ENCODE measurements at places on chromosomes 5 and 9.

- no peaks in the 10 kb centered on the region for H3K4me1 ChIP-seq
- no peaks in the 10 kb centered on the region for H3K36me3 ChIP-seq
- no peak overlapping the region for H3K4me3 ChIP-seq
- H3K27ac ChIP-seq, result no peak overlapping the region
- no peaks in the 10 kb centered on the region for H3K27me3 ChIP-seq
- no peak for ATAC-seq
Measured at GRCh38 chr9:110887276-110887675, 151.0 kb downstream of the LPAR1 start.

DNA sequence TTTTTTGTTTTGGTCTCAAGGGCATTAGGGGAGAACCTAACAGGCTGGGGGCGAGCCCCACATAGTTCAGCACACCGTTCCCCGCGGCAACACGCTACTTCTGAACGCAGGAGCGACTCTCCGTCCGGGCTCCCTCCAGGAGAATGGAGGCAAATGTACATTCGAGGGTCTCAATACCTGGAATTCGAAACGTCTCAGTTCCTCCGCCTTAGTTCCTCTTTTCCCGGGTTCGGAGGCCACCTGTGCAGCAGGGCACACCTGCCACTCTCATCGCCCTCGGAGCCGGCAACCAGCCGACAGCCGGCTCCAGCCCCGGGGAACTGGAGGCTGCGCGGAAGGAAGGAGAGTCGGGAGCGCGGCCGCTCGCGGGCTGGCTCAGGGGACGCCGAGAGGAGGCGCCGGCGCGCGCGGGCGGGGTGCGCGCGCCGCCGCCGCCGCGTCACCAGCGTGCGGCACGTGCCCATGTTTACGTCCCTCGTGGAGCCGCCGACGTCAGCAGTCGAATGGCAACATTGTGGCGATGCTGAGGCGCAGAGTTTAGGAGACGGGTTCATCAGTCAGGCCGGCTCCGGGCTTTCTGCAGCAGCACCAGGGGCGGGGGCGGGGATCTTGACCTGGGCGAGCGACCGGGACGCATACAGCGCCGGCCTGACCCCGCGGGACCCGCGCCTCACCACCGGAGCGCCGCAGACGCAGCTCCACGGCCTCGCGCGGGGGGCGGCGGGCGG, at the start of gene JMY:
TSS of gene JMY (plus strand) at position 498 of the 728 bp plus-strand sequence. CDS start 520 bp downstream, outside the sequence.
- H3K36me3 ChIP-seq, result no peaks in the 10 kb centered on the region
- peak within 1 kb of the TSS; percentile 86 for H3K4me3 ChIP-seq
- peak; percentile 86 for ATAC-seq
- H3K4me1 ChIP-seq, result peaks cover 22% of the 10 kb centered on the region
- H3K27ac ChIP-seq, result peak within 1 kb of the TSS; percentile 88
- no peaks in the 10 kb centered on the region for H3K27me3 ChIP-seq

- ATAC-seq, result no peak
- no peak overlapping the region for H3K27ac ChIP-seq
- no peaks in the 10 kb centered on the region for H3K27me3 ChIP-seq
- H3K4me3 ChIP-seq, result no peak overlapping the region
Measured at GRCh38 chr5:179798144-179798770, 4.5 kb downstream of the LTC4S start.

GRCh38 chr9:36873247-36873875, 160.7 kb downstream of the PAX5 start:
- peak; percentile 86 for ATAC-seq
- no peak overlapping the region for H3K4me3 ChIP-seq
- H3K36me3 ChIP-seq, result peaks cover 50% of the 10 kb centered on the region
- H3K27ac ChIP-seq, result peak overlapping the region; percentile 79
- H3K4me1 ChIP-seq, result peaks cover 80% of the 10 kb centered on the region

DNA sequence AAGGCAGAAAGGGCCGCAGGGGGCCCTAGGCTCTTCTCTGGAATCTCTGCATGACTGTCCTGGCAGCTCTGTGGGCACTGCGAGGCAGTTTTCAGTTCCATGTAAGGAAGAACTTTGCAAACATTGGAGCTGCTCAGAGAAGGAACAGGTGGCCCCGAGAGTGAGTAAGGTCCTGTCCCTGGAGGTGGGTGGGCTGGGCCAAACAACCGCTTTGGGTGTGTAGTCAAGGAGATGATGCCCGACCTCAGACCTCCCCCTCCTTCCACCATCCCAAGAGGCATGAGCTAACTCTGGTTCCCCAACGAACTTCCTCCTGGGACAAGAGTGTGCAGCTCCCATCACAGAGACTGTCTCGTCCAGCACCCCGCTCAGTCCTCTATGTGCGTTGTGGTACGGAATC, 20.5 kb downstream of the CSF1R start:
- peaks cover 20% of the 10 kb centered on the region for H3K27me3 ChIP-seq
- no peaks in the 10 kb centered on the region for H3K36me3 ChIP-seq
- ATAC-seq, result peak; percentile 52
- H3K4me1 ChIP-seq, result peaks cover 42% of the 10 kb centered on the region

DNA sequence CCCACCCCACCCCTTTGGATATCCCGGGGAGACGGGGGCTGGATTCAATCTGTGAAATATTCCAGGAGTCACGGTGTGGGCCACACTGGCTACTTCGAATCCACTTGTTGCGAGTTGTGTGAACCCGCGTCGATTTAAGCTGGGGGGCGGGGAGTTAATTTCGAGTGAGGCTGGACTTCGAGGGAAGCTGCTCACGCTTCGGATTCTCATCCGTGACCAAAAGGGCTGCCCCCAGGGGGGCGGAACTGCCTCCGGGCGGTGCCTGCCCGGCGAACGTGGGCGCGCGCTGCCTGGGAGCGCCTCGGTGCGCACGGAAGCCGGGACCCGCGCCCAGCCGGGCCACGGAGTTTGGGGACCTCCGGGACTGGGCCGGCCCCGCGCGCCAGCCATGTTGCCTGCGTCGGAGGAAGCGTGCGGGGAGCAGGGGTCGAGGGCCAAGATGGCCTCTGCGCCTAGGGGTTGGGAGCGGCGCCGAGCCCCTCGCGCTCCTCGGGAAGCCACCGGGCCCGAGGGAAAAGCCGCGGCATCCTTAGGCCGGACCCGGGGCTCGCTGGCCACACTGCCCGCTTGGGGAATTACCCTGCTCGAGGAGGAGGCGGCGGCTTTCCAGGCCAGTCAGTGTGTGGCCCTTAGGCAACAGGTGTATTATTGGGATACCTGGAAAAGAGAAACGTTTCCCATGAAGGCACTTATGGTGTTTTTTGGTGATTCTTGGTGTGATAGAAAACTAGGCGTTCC, 975 bp downstream of the OCLN start:
- no peak overlapping the region for H3K27ac ChIP-seq
- H3K27me3 ChIP-seq, result peaks cover 63% of the 10 kb centered on the region
- ATAC-seq, result peak; percentile 50
- H3K36me3 ChIP-seq, result no peaks in the 10 kb centered on the region
- H3K4me3 ChIP-seq, result peak overlapping the region; percentile 77
- peaks cover 23% of the 10 kb centered on the region for H3K4me1 ChIP-seq

DNA sequence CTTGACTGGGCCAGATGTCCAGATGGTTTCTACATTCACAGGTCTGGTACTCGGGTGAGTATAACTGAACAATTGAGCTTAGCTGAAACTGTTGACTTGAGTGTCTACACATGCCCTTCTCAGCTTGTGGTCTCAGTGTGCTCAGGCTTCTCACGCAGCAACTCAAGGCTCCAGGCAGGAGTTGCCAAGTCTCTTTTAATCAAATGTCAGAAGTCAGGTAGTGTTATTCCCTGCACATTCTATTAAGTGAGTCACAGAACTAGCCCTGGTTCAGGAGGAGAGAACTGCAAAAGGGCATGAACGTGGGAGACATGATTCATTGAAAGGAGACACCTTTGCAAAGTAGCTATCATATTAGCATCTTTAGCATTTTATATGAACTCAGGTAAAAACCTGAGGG, 199.3 kb upstream of the ACTBL2 start:
- H3K36me3 ChIP-seq, result no peaks in the 10 kb centered on the region
- no peaks in the 10 kb centered on the region for H3K4me1 ChIP-seq
- no peak overlapping the region for H3K27ac ChIP-seq
- H3K4me3 ChIP-seq, result no peak overlapping the region

DNA sequence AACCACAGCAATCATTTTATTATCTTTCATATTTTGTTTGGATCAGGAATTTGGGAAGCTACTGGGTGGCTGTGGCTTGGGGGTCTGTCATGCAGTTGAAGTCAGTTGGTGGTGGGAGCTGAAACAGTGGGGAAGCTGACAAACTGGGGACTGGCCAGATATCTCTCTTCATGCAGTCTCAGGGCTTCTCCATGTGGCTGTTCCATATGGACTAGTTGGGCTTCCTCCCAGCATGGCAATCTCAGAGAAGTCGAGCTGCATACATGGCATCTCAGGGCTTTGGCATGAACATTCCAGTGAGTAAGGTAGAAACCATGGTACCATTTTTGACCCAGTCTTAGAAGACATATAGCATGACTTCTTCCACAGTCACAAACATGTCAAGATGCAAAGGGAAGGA, 274.8 kb downstream of the ENC1 start:
- peaks cover 46% of the 10 kb centered on the region for H3K27me3 ChIP-seq
- H3K4me1 ChIP-seq, result peaks cover 11% of the 10 kb centered on the region
- no peaks in the 10 kb centered on the region for H3K36me3 ChIP-seq
- H3K27ac ChIP-seq, result no peak overlapping the region
- H3K4me3 ChIP-seq, result no peak overlapping the region
- ATAC-seq, result no peak

GRCh38 chr5:19241690-19242089, 746.3 kb downstream of the CDH18 start:
- H3K4me1 ChIP-seq, result no peaks in the 10 kb centered on the region
- no peaks in the 10 kb centered on the region for H3K27me3 ChIP-seq
- no peaks in the 10 kb centered on the region for H3K36me3 ChIP-seq
- no peak overlapping the region for H3K4me3 ChIP-seq
- no peak overlapping the region for H3K27ac ChIP-seq

- H3K4me3 ChIP-seq, result no peak overlapping the region
- H3K36me3 ChIP-seq, result no peaks in the 10 kb centered on the region
- peaks cover 85% of the 10 kb centered on the region for H3K4me1 ChIP-seq
Measured at GRCh38 chr5:14184725-14185124, 41.6 kb downstream of the TRIO start.

DNA sequence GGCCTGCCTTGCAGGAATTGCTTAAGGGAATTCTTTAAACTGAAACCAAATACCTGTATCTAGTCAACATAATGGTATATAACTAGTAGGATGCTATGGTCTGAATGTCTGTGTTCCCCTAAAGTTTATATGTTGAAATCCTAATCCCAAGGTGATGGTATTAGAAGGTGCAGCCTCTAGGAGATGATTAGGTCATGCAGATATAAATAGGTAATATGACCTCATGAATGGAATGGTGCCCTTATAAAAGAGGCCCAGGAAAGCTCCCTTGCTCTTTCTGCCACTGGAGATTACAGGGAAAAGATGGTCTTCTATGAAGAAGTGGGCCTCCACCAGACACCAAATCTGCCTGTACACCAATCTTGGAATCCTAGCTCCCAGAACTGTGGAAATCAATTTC, 7.4 kb upstream of the KIAA1958 start:
- no peaks in the 10 kb centered on the region for H3K27me3 ChIP-seq
- peaks cover 52% of the 10 kb centered on the region for H3K36me3 ChIP-seq
- ATAC-seq, result no peak
- H3K4me3 ChIP-seq, result no peak overlapping the region

- ATAC-seq, result no peak
- H3K4me3 ChIP-seq, result no peak overlapping the region
- H3K36me3 ChIP-seq, result no peaks in the 10 kb centered on the region
Measured at GRCh38 chr9:7561527-7562080, 238.0 kb downstream of the DMAC1 start.

DNA sequence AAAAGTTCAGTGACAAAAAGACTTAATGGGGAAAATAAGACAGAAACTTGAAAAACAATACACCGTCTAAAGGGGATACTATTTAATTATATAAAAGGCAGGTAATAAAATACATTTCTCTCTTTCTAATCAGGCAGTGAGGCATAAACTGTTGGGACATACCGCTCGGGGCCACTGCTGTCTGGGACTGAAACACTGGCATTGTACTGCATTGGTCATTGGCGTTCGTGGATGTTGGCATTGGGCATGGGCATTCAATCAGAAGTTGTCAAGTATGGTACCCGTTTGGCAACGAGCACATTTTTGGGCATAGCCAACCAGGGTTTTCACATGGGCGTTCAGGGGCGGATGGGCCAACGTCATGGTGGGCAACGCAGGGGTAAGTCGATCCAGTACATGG, 4.7 kb downstream of the HNRNPK start:
- H3K36me3 ChIP-seq, result peaks cover 75% of the 10 kb centered on the region
- no peak overlapping the region for H3K4me3 ChIP-seq
- H3K4me1 ChIP-seq, result peaks cover 41% of the 10 kb centered on the region
- no peaks in the 10 kb centered on the region for H3K27me3 ChIP-seq

- no peaks in the 10 kb centered on the region for H3K4me1 ChIP-seq
- no peaks in the 10 kb centered on the region for H3K27me3 ChIP-seq
- H3K27ac ChIP-seq, result no peak overlapping the region
- H3K36me3 ChIP-seq, result no peaks in the 10 kb centered on the region
- no peak for ATAC-seq
Measured at GRCh38 chr5:117165068-117165467, 590.4 kb upstream of the SEMA6A start.

- no peak overlapping the region for H3K27ac ChIP-seq
- no peaks in the 10 kb centered on the region for H3K36me3 ChIP-seq
- peaks cover 12% of the 10 kb centered on the region for H3K27me3 ChIP-seq
- peaks cover 7% of the 10 kb centered on the region for H3K4me1 ChIP-seq
- no peak for ATAC-seq
- H3K4me3 ChIP-seq, result no peak overlapping the region
Measured at GRCh38 chr5:127410959-127411358, 106.5 kb upstream of the PRRC1 start.

GRCh38 chr5:43007911-43008362, 32.2 kb downstream of the ANXA2R start:
- H3K4me3 ChIP-seq, result peak overlapping the region; percentile 92
- no peaks in the 10 kb centered on the region for H3K27me3 ChIP-seq
- peaks cover 30% of the 10 kb centered on the region for H3K4me1 ChIP-seq
- ATAC-seq, result peak; percentile 74
- H3K27ac ChIP-seq, result peak overlapping the region; percentile 83
- no peaks in the 10 kb centered on the region for H3K36me3 ChIP-seq

GRCh38 chr5:176353533-176353932, 8.0 kb downstream of the KIAA1191 start:
- peaks cover 59% of the 10 kb centered on the region for H3K36me3 ChIP-seq
- no peak for ATAC-seq
- no peak overlapping the region for H3K27ac ChIP-seq
- no peaks in the 10 kb centered on the region for H3K27me3 ChIP-seq

DNA sequence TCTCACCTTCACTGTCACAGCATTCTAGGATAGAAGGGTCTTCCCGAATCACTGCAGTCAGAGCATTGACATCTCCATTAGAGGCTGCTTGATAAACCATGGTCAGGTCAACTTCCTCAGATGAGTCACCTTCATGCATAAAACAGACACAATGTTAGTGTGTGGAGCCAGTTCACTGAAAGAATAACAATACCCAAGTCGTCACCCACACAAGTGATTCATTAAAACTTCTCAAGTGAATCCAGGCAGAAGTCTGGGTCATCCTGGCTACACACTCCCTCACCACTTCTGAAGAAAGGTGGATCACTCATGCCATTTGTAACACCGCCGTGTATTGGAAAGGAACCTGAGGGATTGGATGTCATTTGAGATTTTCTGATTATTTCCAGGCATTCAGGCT, 49.6 kb downstream of the ANKRD55 start:
- no peaks in the 10 kb centered on the region for H3K36me3 ChIP-seq
- ATAC-seq, result peak; percentile 60
- H3K4me3 ChIP-seq, result no peak overlapping the region
- H3K27me3 ChIP-seq, result peaks cover 32% of the 10 kb centered on the region
